Hematopoietic multipotent progenitor cell treated with erythropoietin and hydrocortisone succinate and interleukin-3 and kit ligand, for 17 days (in vitro differentiated cells): ENCODE measurements at places on chromosomes 5 and 9.

DNA sequence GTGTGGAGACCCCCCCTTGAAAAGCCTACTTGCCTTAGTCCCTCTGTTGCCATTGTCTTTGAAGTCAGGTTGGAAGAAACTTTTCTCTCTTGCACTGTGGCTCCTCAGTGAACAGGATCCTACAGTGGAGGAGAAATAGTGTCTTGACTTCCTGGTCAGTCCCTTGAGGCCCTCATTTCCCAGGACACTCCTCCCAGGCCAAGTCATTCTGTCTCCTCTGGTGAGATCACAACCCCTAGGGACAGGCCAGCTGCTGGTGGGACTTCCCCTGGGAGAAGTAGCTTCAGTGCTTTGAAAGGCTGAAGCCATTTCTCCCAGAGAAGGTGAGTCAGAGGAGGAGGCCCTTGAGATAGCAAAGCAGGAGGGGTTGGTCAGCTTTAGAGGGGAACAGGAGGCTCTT, 10.1 kb upstream of the GRIA1 start:
- DNase-seq, result no peak

DNA sequence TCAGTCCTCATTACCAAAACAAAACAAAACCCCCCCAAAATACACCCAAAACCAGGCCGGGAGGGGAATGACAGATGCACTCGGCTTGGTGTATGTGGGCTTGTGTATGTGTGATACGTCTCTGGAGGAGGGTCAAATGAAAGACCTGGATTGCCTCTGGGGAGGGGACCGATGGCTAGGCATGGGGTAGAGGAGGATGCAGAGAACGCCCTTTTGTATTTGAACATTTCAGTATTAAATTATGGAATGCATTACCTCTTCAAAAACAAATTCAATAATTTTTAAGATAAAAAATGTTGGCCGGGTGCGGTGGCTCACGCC, 61.4 kb downstream of the LMX1B start:
- DNase-seq, result no peak

DNA sequence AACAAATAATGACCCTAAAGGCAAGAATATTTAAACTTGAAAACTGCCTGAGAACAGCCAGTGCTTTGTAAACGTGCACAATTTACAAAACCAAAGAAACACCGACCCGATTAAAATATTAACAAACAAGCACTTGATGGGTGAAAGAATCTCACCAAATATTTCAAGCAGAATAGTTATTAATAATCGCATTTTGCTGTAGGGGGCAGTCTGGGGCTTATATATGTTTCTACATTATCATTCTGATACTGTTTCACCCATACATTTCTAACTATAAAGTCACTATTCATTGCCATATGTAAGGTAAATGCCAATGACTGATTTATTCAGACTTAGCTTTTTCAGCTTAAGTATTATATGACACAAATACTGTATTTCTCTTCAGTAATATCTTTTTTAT, 37.7 kb downstream of the UBAP2 start:
- DNase-seq, result peak; percentile 66

DNA sequence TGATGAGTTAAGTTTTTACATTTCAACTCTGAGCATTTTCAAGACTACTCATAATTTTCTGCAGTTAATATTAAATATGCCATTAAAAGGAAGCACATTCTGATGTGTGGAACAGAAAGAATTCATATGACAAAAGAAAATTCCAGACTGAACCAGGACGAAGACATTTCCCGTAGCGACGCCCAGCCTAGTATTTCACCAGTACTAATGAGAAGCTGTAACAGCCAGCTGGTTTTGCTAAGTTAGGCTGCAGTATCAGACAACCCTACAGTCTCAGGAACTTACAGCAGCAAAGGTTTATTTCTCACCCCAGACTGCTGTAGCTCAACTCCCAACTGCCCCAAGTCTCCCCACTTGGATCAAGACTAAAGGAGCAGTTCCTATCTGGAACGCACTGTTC, 91.6 kb downstream of the TMEM174 start:
- DNase-seq, result no peak

DNA sequence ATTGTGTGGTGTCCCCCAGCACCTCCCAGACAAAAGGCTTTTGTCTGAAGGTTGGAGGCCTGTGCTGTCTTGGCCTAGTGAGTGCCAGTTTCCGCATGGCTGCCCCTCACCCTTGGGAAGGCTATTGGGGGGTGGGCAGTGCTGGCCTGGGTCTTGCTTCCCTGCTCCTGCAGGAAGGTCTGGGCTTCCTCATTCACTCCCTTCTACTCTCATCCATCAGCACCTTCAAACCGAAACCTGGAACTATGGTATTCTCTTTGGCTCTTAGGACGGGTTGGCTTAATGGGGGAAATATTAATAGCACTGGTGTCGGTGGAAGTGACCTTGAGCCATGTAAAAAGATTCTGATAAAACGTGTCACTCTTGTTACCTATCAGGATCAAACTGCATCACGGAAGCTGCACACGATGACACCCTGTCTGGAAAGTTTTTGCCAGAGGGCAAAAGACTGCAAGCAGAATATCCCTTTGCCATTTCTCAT, 34.0 kb upstream of the GLRX start:
- no peak for DNase-seq

DNA sequence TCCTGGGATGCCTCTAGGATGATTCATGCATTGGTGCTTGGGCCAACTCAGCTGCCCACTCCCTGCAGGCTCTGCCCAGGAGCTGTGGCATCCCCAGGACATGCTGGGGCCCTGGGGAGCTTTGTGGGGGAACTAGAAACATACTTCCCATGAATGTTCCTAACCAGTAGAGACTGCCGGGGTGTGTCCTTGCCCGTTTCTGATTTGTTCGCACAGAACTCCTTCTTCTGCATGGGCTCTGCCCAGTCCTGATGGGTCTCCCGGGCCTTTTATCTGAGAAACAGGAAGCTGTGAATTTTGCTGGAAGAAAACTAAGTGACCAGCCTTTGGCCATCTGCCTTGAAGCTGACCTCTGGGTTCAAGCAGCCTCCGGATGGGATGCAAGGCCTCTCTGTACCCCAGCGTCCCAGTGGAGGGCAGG, 71.6 kb upstream of the RNU6ATAC start:
- DNase-seq, result no peak

- no peak for DNase-seq
Measured at GRCh38 chr5:115555084-115555633, 10.6 kb upstream of the FEM1C start.

- no peak for DNase-seq
Measured at GRCh38 chr5:126591549-126591948, 3.5 kb downstream of the ALDH7A1 start.

DNA sequence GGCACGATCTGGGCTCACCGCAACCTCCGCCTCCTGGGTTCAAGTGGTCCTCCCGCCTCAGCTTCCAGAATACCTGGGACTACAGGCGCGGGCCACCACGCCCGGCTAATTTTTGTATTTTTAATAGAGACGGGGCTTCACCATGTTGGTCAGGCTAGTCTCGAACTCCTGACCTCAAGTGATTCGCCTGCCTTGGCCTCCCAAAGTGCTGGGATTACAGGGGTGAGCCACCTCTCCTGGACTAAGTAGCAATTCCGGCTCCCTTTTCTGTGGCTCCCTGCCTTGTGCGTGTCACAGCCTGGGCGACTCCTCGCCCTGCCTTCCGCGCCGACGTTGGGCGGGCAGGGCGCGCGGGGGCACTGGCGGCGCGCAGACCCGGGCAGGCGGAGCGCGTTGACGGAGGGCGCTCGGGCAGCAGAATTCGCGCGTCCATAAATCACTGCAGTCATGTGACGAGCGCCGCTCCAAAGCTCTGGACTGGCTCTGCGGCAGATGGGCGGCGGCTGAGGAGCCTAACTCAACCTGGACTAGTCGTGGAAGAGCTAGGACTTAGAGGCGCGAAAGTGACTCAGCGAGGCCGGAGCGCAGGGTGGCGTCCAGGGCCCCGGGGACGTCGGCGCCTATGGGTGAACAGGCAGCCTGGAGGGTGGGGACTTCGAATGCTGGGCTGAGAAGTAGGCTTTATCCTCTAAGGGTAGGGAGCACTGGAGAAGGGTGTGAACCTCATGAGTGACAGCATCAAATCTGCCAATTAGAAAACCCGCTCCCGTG, 1.4 kb upstream of the CIZ1 start:
- DNase-seq, result peak; percentile 74

DNA sequence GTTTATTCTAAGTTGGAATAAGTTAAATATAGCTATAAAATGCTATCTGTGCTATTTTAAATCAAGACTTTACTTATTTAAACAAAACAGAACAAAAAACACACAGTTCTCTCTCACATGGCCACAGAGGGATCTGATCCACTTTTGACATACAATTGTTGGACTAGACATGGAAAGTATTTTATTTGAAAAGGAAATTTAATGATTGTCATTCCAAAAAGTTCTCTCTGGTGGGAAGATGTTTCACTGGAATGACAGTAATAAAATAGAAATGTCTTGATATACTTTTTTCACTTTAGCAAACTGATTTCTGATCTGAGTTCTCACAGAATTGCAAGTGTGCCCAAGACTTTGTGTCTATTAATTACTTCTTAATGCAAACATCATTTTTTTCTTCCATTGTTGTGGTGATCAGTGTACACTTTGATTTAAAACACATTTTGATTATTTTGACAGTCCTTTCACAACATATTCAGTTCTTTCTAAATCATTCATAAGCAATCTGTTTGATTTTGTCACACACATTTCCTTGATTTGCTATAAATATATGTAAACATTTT, 30.1 kb upstream of the MINAR2 start:
- no peak for DNase-seq

DNA sequence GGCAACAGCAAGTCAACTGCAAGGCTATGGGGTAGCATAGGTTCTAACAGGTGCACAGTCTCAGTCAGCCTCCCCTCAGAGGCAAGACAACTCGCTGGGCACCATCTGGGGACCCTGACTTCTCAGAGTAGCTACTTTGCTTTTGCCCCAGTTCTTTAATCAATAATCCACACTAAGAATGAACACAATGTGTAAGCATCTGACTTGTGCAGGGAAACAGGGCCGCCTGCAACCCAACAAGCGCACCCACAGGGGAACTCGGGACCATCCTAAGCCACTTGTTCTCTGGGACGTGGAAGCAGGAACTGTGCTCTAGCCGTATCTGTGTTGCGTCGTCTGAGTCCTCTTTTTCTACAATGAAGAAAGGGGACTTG, 1.9 kb downstream of the MOB3B start:
- DNase-seq, result no peak

- DNase-seq, result no peak
Measured at GRCh38 chr5:86858442-86858841, 240.7 kb downstream of the COX7C start.

- DNase-seq, result no peak
Measured at GRCh38 chr9:20940447-20941173, 90.8 kb downstream of the HACD4 start.

DNA sequence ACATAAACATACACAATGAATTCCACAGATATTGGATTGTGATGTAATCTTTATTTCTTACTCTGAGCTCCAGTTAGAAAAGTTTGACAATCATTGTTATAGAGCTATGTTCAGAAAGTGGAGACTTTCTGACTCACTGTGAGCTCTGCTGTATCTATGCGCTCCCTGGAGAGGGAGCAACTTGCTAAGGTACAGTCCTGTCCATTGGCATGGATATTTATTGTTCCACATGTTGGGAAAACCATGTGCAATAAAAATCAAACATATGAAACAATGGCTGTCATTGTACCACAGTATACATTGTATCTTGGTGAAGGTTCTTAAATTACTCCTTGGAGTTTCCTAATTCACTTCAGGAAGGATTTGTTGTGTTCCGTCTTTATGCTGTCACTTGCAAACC, 26.8 kb downstream of the NMRK1 start:
- DNase-seq, result no peak

GRCh38 chr5:157747766-157748700, 4.5 kb downstream of the LSM11 start:
- no peak for DNase-seq

DNA sequence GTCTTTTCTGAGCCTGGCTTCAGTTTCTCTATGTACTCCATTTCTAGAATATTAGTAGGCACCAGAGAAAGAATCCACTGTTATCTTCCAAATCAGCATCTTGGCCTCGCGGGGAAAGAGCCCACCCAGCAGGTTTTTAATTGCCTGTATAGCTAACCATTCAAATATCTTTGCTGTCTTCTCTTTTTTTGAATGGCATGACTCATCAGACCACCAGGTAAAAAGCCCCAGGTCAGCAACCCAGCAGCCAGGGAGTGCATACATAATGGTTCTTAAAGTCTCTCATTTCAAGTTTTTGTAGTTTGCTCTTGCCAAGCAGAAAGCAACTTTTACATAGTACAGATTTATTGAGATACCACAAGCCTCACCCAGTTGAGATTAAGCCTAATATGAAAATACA, 50.7 kb downstream of the TMEM167A start:
- DNase-seq, result no peak

- no peak for DNase-seq
Measured at GRCh38 chr5:69528609-69529008, 31.4 kb upstream of the GTF2H2C start.

DNA sequence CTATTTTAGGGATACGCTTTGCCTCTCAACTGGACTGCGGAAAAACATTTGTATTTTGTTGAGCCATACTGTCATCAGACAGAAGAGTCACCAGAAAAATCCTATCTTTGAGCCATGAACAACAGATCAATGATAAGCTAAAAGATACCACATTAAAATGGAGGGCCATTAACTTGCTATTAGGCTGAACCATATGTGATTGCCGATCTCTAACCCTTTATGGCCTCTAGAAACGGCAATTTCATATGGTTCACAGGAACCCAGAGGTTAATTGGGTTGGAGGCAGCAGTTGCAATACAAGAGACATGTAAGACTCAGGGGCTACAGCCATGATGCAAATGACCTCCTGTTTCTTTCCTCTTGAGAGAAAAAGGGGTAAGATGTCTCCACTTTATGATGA, 69.8 kb downstream of the MYO10 start:
- DNase-seq, result no peak

DNA sequence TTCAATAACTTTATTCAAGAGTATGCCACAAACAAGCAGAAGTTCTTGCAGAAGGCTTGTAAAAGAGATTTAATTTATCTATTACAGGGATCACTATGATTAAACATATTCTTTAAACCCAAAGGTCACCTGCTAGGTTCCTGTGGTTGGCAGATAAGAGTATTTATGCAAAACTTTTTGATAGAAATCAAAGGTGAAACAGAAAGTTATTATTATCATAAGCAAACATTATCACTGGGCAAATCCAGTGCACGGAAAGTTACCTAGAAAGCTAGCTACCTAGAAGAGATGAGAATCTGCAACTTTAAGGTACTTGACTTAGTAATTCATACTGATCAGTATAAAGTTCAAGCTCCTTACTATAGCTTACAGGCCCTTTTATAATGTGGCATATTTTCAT, 3.2 kb downstream of the STARD4 start:
- no peak for DNase-seq

DNA sequence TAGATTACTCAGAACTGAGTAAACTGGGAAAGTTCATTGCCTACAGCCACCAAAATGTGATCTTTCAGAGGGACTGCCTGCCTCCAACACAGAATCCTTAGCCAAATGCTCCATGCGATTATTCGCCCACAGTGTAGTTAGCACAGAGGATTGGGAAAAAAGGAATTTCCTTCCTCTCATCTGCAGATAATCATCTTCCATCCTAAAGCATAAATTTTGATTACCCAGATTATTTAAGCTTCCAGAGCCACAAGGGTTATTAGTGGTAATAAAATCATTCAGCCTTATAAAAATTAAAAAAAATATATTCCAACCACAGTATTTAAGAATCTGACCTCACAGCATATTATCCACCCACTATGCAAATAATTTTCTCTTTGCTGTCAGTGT, 285.3 kb upstream of the GRAMD2B start:
- no peak for DNase-seq
